ENCODE measurements at places on chromosomes 1 and 21.

DNA sequence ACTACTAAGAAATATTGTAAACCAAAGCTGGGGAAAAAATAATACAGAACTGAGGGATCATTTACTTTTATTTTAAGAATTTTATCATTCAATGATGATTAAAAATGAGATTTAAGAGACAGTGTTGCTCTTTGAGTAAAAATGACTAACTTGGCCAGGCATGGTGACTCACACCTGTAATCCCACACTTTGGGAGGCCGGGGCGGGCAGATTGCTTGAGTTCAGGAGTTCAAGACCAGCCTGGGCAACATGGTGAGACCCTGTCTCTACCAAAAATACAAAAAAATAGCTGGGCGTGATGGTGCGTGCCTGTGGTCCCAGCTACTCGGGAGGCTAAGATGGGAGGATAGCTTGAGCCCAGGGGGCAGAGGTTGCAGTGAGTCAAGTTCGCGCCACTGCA lies 21.8 kb upstream of the PLEKHO1 start:
- no peak for DNase-seq

- DNase-seq, result no peak
These were observed 613.0 kb upstream of the BEND5 start for GRCh38 chr1:49389699-49390098.

DNA sequence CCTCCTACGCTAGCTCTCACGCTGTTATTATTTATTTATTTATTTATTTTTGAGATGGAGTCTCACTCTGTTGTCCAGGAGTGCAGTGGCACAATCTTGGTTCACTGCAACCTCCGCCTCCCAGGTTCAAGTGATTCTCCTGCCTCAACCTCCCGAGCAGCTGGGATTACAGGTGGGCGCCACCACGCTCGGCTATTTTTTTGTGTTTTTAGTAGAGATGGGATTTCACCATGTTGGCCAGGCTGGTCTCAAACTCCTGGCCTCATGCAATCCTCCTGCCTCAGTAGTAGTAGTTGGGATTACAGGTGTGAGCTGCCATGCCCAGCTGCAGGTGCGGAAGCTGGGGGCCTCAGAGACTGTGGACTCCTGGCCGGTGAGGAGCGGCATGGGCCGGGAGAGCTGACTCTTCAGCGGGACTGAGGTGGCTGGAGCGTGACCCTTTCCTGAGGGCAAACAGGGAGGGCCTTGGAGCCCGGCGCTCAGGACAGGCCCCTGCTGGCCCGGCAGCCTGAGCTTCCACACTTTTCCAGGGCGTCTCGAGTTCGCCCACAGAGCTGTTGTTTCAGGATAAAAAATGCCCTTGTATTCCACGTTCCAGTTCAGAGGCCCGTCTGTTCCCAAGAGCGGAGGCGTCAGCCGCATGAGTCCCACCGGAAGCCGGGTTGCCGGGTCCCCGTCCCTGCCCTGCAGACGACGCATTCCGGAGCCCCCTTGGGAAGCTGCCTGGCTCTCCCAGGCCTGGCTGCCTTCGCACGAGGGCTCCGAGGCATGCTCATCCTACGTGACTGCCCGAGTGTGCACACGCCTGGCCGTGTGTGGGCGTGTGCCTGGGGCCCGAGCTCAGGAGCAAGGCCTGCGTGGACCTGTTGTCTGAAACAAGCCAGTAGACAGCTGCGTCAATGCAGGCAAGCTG lies 126.2 kb downstream of the SIK1 start:
- peak; percentile 84 for DNase-seq

- DNase-seq, result no peak
These were observed 47.4 kb downstream of the GRIK1 start for GRCh38 chr21:29892379-29892778.

DNA sequence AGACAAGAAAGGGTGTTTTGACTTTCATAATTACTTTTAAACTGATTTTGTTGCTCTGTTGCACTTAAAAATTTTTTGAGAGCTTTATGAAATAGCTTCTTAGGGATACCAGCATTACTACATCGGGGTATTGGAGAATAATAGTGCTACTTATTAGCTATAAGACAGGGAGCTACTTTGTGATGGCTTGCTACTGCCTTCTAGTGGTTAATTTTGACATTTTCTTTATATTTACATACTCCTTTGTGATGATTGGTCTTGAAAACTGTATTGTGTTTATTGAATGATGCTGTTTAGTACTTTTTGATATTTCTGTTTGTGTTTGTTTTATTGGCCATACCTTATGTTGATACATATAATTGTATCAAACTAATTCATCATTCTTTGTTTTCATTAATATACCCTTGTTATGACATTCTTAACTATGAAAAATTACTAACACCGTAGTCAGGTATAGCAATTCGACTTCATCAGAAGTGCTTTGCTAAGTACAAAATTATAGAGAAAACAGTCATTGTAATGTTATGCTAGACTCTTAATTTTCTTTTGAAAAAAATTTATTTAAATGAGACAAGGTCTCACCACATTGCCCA lies 85.5 kb downstream of the CLIC4 start:
- DNase-seq, result no peak

GRCh38 chr1:154265586-154265985 lies 6.8 kb upstream of the HAX1 start:
- no peak for DNase-seq

DNA sequence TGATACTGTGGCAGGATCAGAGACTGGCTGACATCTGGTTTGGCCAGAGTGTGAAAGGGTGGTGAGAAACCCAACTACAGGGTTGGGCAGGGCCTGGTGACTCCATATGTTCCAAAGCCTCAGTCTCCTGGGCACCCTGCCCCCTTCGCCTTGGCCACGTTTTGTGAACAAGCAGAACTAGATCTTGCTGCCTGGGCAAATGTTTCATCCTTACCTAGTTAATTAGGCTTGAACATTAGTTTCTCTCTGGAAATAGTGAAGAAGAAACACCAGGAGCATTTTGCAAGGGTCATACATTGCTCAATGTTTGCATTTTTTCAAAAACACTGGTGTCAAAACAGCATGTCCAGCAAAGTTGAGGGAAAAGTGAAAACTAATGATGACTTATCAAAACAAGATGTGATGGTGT lies 60.5 kb downstream of the MAP3K7CL start:
- DNase-seq, result no peak

GRCh38 chr1:234965111-234965510 lies 163.5 kb downstream of the TOMM20 start:
- no peak for DNase-seq

GRCh38 chr21:46189959-46190490 lies 5.8 kb upstream of the SPATC1L start:
- peak; percentile 71 for DNase-seq

- DNase-seq, result no peak
These were observed 408.1 kb upstream of the USP24 start for GRCh38 chr1:55623311-55623710.

GRCh38 chr1:227739636-227740035 lies 4.4 kb downstream of the SNAP47 start:
- peak; percentile 54 for DNase-seq

DNA sequence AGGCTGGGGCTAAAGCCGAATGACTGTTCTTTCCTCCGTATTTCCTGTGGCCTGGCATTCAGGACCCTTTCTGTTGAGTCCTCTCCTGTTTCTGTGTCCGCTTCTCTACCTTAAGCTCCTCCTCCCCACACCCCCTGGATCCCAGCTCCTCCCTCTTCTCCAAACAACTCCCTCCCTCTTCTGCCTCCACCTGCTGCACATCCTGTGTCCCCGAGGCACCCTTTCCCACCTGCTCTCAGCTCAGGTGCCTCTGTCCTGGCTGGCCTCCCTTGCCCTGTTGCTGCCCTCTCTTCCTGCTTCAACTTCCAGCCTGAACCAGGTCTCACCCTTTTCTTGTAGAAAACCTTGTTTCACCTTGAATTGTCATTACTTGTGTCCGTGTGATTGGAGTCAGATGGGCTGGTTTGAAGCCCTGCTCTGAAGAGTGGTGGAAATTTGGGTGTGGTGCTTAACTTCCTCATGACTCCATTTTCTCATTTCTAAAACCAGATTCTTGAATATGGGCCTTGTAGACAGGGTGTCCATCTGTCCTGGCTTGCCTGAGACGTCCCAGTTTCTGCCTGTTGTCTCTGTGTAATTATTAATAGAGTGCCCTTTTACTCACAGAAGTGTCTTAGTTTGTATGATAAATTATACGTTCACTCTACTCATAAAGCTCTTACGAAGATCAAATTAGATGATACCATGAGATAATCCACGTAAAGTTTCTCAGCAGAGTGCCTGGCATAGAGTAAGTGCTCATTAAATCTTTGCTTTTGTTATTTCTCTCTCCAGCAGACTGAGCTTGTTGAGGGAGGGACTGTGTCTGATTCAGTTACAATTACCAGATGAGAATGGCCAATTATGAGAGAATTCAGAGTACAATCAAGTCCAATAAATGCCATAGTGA lies 58.9 kb upstream of the TRABD2B start:
- DNase-seq, result no peak

DNA sequence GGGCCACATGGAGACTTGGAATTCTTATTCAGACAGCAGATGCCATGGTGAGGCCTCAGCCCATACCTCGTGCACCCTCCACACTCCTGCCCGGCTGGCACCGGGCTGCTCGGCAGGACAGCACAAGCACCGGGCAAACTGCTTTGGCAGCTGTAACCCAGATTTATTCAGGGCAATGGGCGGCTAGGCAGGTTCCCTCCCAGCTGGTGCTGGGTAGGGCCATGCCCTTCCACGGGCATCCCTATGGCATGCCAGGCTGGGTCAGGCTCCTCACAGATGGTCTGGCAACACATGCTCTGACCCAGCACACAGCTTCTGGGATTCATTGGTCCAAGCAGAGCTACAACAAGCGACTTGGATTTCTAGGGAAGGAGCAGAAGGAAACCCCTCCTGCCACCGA lies 53.4 kb downstream of the ATP1A1 start:
- no peak for DNase-seq

DNA sequence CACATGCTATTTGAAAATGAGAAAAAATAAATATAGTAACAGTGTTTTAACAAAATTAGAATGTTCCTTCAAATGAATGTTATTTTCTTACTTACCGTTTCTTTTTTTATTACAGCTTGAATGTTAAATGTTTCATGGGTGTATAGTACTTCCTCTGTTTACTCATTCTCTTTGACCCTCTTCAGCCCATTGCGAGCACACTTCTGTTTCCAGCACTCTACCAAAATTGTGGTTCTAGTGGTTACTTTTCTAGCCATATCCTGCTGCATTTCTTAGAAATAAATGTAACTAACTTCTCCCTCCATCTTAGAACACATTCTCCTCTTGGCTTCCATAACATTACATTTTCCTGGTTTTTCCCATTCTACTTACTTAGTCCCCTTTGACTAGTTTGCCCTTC lies 190.0 kb upstream of the C1orf105 start:
- DNase-seq, result no peak

DNA sequence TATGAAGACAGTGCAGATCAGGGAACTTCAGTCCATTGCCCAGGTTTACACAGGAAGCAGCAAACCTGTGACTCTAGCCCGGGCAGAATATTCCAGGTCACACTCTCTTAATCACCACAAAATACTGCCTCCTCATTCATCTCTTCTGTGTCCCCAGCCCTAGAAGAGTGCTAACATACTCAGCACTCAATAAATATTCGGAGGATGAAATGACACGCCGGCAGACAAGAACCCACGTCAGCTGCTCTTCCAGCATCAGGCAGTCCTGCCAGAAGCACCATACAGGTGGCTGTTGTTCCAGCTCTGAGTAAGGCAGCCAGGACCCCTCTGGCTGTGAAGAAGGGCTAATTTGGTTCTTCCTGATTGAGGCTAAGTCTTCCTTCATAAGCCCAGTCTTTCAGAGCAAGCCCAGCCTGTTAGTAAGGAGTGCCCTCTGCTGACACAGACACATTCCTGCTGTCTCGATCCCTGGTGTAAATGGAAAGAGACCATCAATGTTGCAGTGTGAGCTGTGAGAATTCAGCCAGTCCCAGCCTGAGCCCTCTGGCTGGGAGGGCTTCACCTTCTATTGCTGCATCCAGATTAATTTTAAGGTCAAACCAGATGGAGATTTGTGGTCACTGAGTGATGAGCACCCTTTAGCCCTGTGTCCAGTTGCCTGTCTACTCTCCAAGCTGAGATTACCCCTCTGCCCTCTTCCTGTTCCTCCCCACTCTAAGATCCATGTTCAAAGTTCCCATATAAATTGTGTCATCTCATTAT lies 45.0 kb upstream of the KIRREL1 start:
- DNase-seq, result no peak
